ENCODE measurements at places on chromosomes 11 and 22.

DNA sequence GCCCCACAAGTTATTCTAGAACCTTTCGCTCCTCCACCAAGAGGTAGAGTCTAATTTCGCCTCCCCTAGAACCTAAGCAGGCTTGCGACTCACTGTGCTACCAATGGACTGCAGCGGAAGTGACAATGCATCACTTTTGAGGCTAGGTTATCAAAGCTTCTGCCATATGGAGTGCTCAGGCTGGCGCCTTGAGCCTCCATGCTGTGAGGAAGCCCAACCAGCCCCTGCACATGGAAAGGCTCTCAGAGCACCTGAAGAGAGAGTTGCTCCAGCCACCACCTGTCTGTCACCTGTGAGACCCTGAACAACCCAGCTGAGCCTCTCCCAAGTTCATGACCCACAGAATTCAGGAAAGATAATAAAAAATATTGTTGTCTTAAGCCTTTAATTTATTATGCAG, 29.3 kb upstream of the CBX7 start:
- DNase-seq = no peak

- peak; percentile 54 for DNase-seq
Observed at GRCh38 chr22:44248926-44249325, 63.8 kb downstream of the SHISAL1 start.

- DNase-seq = no peak
Observed at GRCh38 chr22:38032681-38033521, 24.3 kb upstream of the PICK1 start.

- DNase-seq = no peak
Observed at GRCh38 chr22:50691521-50691920, 18.9 kb downstream of the SHANK3 start.

DNA sequence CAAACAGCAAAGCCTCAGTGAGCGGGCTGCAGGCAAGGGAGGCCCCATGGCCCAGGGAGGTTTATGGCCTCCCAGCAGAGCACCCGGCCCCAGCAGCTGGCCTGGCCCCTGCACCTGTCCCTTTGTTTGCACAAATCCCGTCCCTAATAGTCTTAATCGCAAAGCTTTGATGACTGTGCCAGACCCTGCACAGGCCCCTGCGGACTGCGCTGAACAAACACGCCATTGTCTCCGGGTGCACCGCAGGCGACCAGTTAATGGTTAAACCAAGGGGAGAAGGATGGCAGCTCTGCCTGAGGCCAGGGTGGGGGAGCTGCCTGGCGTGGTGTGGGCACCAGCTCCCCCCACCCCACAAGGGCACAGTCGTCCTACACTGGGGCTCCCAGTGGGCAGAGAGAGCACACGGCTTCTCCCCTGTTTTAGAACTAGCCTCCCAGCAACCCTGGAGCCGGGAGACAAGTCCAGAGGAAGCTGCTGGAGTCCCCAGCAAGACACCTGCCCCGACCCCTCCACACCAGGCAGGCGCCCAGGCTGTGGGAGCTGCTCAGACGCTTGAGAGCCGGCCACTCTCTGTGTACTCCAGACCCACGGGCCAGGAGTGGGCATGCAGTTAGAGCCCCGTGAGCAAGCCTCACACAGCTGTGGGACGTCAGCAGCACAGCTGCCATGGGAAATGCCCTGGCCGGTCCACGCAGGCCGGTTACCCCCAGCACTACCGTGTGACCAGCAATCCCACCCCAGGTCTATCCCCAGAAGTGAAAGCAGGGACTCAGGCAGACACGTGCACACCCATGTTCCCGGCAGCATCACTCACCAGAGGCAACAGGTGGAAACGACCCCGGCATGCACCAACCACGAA, 39.7 kb upstream of the TH start:
- DNase-seq = peak; percentile 76

GRCh38 chr11:117107701-117108590, 9.7 kb upstream of the SIK3 start:
- DNase-seq = no peak

GRCh38 chr11:106988151-106989077, 29.9 kb downstream of the GUCY1A2 start:
- no peak for DNase-seq

GRCh38 chr11:17736579-17736893, 2.0 kb downstream of the KCNC1 start:
- DNase-seq = no peak

DNA sequence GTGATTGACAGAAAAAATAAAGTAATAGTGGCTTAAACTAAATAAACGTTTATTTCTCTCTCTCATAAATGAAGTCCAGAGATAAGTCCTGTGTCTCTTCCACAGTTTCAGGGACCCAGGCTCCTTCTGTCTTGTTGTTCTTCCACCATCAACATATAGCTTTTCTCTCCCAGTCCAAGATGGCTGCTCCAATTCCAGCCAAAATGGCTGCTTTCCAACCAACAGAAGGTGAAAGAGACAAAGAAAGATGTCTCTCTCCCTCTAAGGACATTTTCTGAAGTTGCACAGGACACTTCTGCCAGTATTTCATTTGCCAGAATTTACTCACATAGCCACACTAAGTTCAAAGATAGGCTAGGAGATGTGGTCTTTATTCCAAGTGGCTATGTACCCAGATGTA, 9.4 kb upstream of the PLEKHB1 start:
- DNase-seq = no peak

GRCh38 chr22:28607795-28608194, 71.8 kb downstream of the TTC28 start:
- DNase-seq = no peak

DNA sequence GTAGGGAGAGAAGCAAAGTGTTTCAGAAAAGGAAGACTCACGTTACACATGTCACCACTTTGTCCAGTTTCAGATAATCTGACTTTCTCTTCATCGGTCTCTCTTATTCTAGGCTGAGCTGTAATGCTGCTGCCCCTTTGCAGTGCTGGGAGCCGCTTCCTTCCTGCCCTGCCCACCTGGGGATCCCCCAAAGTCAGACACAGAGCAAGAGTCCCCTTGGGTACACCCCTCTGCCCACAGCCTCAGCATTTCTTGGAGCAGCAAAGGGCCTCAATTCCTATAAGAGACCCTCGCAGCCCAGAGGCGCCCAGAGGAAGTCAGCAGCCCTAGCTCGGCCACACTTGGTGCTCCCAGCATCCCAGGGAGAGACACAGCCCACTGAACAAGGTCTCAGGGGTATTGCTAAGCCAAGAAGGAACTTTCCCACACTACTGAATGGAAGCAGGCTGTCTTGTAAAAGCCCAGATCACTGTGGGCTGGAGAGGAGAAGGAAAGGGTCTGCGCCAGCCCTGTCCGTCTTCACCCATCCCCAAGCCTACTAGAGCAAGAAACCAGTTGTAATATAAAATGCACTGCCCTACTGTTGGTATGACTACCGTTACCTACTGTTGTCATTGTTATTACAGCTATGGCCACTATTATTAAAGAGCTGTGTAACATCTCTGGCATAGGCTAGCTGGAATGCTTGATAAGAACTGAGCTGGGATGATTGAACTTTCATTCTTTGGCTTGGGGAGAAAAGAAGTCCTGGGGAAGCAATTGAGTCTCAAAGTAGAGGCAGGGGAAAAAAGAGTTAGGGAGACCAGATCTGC, 31.2 kb upstream of the SMIM35 start:
- DNase-seq = no peak

DNA sequence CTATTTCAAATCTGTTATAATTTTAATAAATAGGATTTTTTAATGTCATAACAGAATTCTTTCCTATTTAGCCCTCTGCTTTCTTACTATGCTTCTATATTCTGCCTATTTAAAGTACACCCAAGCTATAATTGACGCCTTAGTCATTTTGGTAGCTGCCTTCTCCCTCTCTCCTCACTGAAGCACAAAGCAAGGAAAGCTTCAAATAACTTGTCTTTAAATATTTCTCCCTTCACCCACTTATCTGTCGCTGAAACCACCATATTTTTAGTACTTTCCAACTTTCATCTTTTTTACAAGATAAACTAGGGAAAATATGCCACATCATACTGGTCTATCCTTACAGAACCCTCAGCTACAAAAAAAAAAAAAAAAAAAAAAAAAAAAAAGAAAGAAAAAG, 127.9 kb downstream of the ENTHD1 start:
- DNase-seq = no peak

- DNase-seq = no peak
Observed at GRCh38 chr22:41775976-41776375, 24.5 kb upstream of the CCDC134 start.
